ENCODE measurements at places on chromosomes 16 and 17.
A peak's percentile ranks its signal among the peaks of the same experiment; 100 is the strongest.

- H3K27me3 ChIP-seq: no peaks in the 10 kb centered on the region
- H3K27ac ChIP-seq: no peak overlapping the region
- no peak overlapping the region for H3K4me3 ChIP-seq
- H3K4me1 ChIP-seq: peaks cover 4% of the 10 kb centered on the region
- DNase-seq: no peak
These were observed 6.8 kb downstream of the CNP start for GRCh38 chr17:41973408-41973811.

- H3K27me3 ChIP-seq: no peaks in the 10 kb centered on the region
- H3K4me3 ChIP-seq: no peak overlapping the region
- H3K36me3 ChIP-seq: no peaks in the 10 kb centered on the region
- H3K4me1 ChIP-seq: no peaks in the 10 kb centered on the region
These were observed 52.6 kb downstream of the NOS2 start for GRCh38 chr17:27747462-27748359.

- H3K27me3 ChIP-seq: no peaks in the 10 kb centered on the region
- no peak for DNase-seq
- H3K27ac ChIP-seq: no peak overlapping the region
- no peaks in the 10 kb centered on the region for H3K4me1 ChIP-seq
- no peaks in the 10 kb centered on the region for H3K36me3 ChIP-seq
These were observed 115.3 kb downstream of the NOG start for GRCh38 chr17:56708670-56709410.

- H3K36me3 ChIP-seq: no peaks in the 10 kb centered on the region
- H3K27me3 ChIP-seq: no peaks in the 10 kb centered on the region
- no peaks in the 10 kb centered on the region for H3K4me1 ChIP-seq
- H3K4me3 ChIP-seq: no peak overlapping the region
These were observed 90.3 kb upstream of the CHMP6 start for GRCh38 chr17:80901319-80901718.

- H3K27ac ChIP-seq: no peak overlapping the region
These were observed 2.4 kb downstream of the CORO6 start for GRCh38 chr17:29620271-29620670.

- no peak overlapping the region for H3K4me3 ChIP-seq
- peaks cover 4% of the 10 kb centered on the region for H3K4me1 ChIP-seq
- H3K27ac ChIP-seq: no peak overlapping the region
- peak; percentile 71 for DNase-seq
- H3K36me3 ChIP-seq: no peaks in the 10 kb centered on the region
- H3K27me3 ChIP-seq: no peaks in the 10 kb centered on the region
These were observed 6.9 kb upstream of the ELAC2 start for GRCh38 chr17:13024526-13025257.

DNA sequence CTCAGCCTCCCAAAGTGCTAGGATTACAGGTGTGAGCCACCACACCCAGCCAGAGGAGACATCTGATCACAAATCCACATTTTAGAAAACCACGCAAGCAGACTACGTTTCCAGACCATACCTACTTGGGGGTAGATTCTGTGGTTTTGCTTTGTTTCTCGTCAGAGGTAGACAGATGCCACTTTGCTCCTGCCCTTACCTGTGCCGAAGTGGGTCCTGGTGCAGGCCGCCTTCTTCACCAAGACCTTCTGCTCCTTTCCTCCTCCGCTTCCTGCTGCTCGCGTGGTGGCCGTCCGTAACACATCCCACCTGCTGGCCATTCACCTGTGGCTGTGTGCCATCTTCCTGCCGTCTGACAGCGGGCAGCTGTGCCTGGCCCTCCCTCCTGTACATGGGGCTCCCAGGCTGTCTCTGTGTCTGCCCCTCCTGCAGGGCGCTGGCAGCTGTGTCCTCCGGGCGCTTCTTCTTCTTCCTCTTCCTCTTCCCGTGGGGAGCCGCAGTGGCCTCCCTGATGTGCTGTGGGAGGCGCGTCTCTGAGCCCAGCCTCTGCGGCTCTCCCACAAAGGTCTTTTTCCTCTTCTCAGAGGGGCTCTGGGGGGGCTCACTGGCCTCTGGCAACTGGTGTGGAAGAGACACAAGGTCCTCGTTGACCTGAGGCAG lies 21.2 kb upstream of the CYTH1 start:
- H3K27ac ChIP-seq: no peak overlapping the region
- peaks cover 60% of the 10 kb centered on the region for H3K4me1 ChIP-seq
- DNase-seq: no peak
- no peak overlapping the region for H3K4me3 ChIP-seq

GRCh38 chr17:15278924-15279477 lies 13.9 kb upstream of the PMP22 start:
- peaks cover 4% of the 10 kb centered on the region for H3K27me3 ChIP-seq
- no peak for DNase-seq
- no peak overlapping the region for H3K27ac ChIP-seq
- H3K36me3 ChIP-seq: no peaks in the 10 kb centered on the region

- no peaks in the 10 kb centered on the region for H3K36me3 ChIP-seq
- no peaks in the 10 kb centered on the region for H3K4me1 ChIP-seq
- no peak overlapping the region for H3K27ac ChIP-seq
- no peak overlapping the region for H3K4me3 ChIP-seq
- H3K27me3 ChIP-seq: no peaks in the 10 kb centered on the region
- no peak for DNase-seq
These were observed 220.9 kb downstream of the ZNF423 start for GRCh38 chr16:49635009-49635350.

- no peaks in the 10 kb centered on the region for H3K27me3 ChIP-seq
- no peak overlapping the region for H3K27ac ChIP-seq
- no peaks in the 10 kb centered on the region for H3K4me1 ChIP-seq
- H3K36me3 ChIP-seq: no peaks in the 10 kb centered on the region
- H3K4me3 ChIP-seq: no peak overlapping the region
These were observed 151.1 kb downstream of the AHSP start for GRCh38 chr16:31678649-31679325.

- no peaks in the 10 kb centered on the region for H3K27me3 ChIP-seq
- peaks cover 25% of the 10 kb centered on the region for H3K36me3 ChIP-seq
- H3K4me3 ChIP-seq: no peak overlapping the region
- H3K4me1 ChIP-seq: no peaks in the 10 kb centered on the region
These were observed 21.6 kb downstream of the EMC8 start for GRCh38 chr16:85777583-85778310.

DNA sequence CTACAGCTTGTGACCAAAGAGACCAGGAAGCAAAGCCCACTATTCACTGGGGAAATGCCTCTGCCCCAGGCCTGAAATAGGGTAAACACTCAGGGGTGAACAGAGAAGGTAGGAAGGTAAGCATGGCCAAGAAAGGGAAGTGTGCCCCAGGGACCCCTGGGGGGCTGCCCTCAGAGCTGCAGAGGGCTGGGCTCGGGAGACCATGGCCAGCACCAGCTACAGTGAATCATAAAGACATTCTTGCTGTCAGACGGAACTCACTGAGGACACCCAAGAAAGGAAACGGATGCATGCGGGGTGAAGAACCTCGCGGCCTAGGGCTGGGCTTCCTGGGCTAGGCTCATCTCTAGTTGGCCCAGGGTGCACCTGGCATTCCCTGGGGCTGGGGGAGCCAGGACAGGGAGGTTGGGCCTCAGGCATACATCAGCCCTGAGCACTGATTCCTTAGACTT lies 9.6 kb downstream of the HIC1 start:
- H3K27ac ChIP-seq: no peak overlapping the region
- no peaks in the 10 kb centered on the region for H3K27me3 ChIP-seq
- no peak overlapping the region for H3K4me3 ChIP-seq
- DNase-seq: no peak
- H3K4me1 ChIP-seq: peaks cover 20% of the 10 kb centered on the region

DNA sequence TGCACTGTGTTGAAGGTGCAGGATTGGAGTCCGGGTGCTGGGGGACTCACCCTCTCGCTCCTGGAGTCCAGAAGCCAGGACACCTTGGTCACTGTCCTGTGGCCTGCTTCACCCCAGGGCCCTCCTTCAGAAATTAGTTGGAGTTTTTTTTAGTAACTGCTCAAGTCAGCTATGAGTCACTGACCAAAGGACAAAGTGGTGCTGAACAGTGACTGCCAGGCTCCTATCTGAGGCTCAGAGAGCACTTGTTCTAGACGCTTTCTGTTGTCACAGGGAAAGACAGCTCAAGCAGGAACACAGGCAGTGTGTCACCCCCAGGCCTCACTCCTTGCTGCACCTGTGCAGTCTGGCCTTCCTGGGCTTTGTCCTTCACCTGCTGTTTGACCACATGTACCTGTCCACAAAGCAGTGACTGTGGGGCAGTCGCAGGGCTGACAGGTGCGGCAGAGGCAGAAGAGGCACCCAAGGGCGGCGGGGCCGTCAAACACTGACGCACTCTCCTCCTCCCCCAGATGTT lies 4.1 kb upstream of the FAAP100 start:
- peaks cover 17% of the 10 kb centered on the region for H3K4me1 ChIP-seq
- no peaks in the 10 kb centered on the region for H3K27me3 ChIP-seq
- no peak for DNase-seq
- no peak overlapping the region for H3K4me3 ChIP-seq
- no peaks in the 10 kb centered on the region for H3K36me3 ChIP-seq
- H3K27ac ChIP-seq: no peak overlapping the region

- no peak overlapping the region for H3K27ac ChIP-seq
- H3K27me3 ChIP-seq: no peaks in the 10 kb centered on the region
- H3K4me1 ChIP-seq: peaks cover 14% of the 10 kb centered on the region
- H3K36me3 ChIP-seq: peaks cover 17% of the 10 kb centered on the region
These were observed 3.3 kb downstream of the ERAL1 start for GRCh38 chr17:28857905-28858800.

- H3K4me1 ChIP-seq: peaks cover 47% of the 10 kb centered on the region
- no peaks in the 10 kb centered on the region for H3K27me3 ChIP-seq
- H3K27ac ChIP-seq: peak overlapping the region; percentile 52
- no peaks in the 10 kb centered on the region for H3K36me3 ChIP-seq
- DNase-seq: no peak
- H3K4me3 ChIP-seq: peak overlapping the region; percentile 73
These were observed 120.3 kb downstream of the MRM1 start for GRCh38 chr17:36721560-36722120.

- DNase-seq: no peak
- no peak overlapping the region for H3K4me3 ChIP-seq
- H3K36me3 ChIP-seq: no peaks in the 10 kb centered on the region
- H3K4me1 ChIP-seq: no peaks in the 10 kb centered on the region
- H3K27ac ChIP-seq: no peak overlapping the region
These were observed 254.3 kb upstream of the SALL1 start for GRCh38 chr16:51405361-51405760.

GRCh38 chr16:49419862-49420261 lies 46.3 kb downstream of the C16orf78 start:
- no peak overlapping the region for H3K27ac ChIP-seq
- DNase-seq: no peak
- no peak overlapping the region for H3K4me3 ChIP-seq
- no peaks in the 10 kb centered on the region for H3K36me3 ChIP-seq
- H3K4me1 ChIP-seq: no peaks in the 10 kb centered on the region

- DNase-seq: no peak
- no peaks in the 10 kb centered on the region for H3K27me3 ChIP-seq
- H3K36me3 ChIP-seq: no peaks in the 10 kb centered on the region
- H3K4me1 ChIP-seq: peaks cover 13% of the 10 kb centered on the region
- peak overlapping the region; percentile 90 for H3K4me3 ChIP-seq
- H3K27ac ChIP-seq: peak overlapping the region; percentile 52
These were observed 815 bp downstream of the ATAD5 start for GRCh38 chr17:30832438-30833124.

GRCh38 chr16:17850581-17851250 lies 380.0 kb upstream of the XYLT1 start:
- no peaks in the 10 kb centered on the region for H3K36me3 ChIP-seq
- H3K27ac ChIP-seq: no peak overlapping the region
- no peaks in the 10 kb centered on the region for H3K27me3 ChIP-seq
- no peak for DNase-seq
- no peak overlapping the region for H3K4me3 ChIP-seq
- H3K4me1 ChIP-seq: no peaks in the 10 kb centered on the region

GRCh38 chr16:86092586-86093480 lies 193.9 kb downstream of the IRF8 start:
- no peak overlapping the region for H3K27ac ChIP-seq
- no peaks in the 10 kb centered on the region for H3K27me3 ChIP-seq
- DNase-seq: no peak
- H3K36me3 ChIP-seq: no peaks in the 10 kb centered on the region

DNA sequence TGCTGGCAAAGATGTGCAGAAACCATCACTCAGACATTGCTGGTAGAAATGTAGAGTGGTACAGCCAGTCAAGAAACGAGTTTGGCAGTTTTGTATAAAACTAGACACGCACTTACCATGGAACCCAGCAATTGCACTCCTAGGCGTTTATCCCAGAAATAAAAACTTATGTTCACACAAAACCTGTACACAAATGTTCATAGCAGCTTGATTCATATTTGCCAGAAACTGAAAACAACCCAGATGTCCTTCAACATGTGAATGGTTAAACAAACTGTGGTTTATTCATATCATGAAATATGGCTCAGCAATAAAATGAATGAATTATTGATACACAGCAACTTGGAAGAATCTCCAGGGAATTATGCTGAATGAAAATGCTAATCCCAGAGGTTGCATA lies 570.0 kb downstream of the CDH13 start:
- no peak overlapping the region for H3K4me3 ChIP-seq
- DNase-seq: no peak
- H3K36me3 ChIP-seq: no peaks in the 10 kb centered on the region
- no peaks in the 10 kb centered on the region for H3K27me3 ChIP-seq

DNA sequence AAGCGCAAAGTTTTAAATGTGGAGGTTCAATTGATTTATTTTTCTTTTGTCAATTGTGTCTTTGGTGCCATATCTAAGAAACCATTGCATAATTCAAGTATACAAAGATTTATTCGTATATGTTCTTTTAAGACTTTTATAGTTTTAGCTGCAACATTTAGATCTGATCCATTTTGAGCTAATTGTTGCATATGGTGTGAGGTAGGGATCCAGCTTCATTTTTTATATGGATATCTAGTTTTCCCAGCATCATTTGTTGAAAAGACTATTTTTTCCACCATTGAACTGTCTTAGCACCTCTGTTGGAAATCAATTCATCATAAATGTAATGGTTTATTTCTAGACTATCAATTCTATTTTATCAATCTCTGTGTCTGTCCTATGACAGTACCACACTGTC lies 2.1 kb upstream of the CCR7 start:
- no peak for DNase-seq
- peaks cover 24% of the 10 kb centered on the region for H3K36me3 ChIP-seq
- H3K27ac ChIP-seq: no peak overlapping the region
- H3K27me3 ChIP-seq: no peaks in the 10 kb centered on the region

GRCh38 chr17:57909551-57909950 lies 45.7 kb downstream of the CUEDC1 start:
- DNase-seq: no peak
- no peak overlapping the region for H3K27ac ChIP-seq
- H3K4me1 ChIP-seq: no peaks in the 10 kb centered on the region
- H3K36me3 ChIP-seq: no peaks in the 10 kb centered on the region
- no peak overlapping the region for H3K4me3 ChIP-seq
- no peaks in the 10 kb centered on the region for H3K27me3 ChIP-seq

All from CD8-positive, alpha-beta memory T cell (primary cell).